ENCODE measurements at places on chromosomes 11 and 22.
A peak's percentile ranks its signal among the peaks of the same experiment; 100 is the strongest.

DNA sequence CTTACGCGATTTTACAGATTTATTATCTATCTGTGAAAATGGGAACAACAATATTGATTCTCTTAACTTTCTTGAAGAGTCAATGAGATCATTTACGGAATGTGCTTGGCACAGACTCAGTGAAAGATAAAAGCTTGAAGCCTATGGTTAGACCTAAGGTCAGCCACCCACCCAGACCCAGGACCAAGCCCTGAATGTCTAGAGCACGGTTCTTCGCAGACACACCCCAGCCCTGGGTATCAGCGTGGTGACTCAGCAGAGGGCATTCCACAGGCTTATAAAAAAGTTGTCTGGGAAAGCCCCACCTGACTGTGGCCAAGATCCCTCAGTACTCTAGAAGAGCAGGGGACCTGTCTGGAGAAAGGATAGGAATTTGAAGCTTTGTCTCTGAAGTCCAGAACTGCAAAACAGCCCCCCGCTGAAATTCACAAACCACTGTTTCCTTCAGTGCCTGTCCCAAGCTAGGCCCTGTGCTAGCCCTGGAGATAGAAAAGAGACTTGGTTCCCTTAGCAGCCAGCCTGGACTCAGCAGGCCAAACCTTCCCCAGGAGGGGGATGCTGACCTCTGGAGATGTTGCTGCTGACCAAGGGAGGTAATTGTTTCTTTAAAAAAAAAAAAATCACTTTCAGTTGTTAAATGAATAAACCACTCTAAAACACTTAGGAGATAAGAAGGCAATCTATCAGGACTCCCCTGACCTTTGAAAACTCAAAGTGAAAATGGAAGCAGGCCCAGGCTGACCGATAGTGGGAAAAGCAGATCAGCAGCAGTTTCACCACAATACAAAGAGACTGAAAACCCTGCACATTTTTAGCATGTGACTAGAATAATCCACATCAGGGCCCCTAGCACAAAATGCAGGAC lies 114.0 kb downstream of the ABTB2 start:
- peak; percentile 43 for DNase-seq

GRCh38 chr11:22177186-22177585 lies 15.7 kb upstream of the ANO5 start:
- DNase-seq: no peak

DNA sequence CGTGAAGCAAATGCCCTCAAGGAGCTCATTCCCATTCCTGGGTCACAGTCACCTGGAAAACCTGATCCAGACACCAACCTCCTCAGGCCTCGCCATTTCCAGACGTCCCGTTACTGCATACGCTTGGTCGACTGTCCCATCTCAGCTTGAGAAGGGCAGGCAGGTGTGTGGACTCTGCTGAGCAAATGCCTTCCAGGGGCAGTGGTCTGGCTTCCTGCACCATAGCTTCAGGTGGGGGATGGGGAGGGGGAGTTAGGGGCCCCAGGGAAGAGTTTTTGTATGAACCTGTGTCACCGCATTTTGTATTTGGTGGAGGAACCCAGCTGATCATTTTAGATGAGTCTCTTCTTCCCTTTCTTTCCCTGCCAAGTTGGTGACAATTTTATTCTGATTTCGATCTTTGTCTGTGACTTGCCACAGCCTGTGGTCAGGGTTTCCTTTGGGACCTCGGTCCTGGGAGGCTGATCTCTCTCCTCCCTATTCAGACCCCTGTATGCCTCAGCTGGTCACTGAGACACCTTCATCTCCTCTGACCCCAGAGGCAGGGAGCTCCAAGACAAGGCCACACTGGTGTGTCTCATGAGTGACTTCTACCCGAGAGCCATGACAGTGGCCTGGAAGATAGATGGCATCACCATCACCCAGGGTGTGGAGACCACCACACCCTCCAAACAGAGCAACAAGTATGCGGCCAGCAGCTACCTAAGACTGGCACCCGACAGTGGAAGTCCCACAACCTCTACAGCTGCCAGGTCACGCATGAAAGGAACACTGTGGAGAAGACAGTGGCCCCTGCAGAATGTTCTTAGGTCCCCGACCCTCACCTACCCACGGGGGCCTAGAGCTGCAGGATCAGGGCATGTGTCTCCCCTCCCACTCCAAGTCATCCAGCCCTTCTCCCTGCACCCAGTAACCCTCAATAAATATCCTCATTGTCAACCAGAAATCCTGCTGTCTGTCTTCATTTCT lies 22.9 kb downstream of the IGLL5 start:
- no peak for DNase-seq

- no peak for DNase-seq
These were observed 14.0 kb downstream of the VPS37C start for GRCh38 chr11:61147271-61147670.

DNA sequence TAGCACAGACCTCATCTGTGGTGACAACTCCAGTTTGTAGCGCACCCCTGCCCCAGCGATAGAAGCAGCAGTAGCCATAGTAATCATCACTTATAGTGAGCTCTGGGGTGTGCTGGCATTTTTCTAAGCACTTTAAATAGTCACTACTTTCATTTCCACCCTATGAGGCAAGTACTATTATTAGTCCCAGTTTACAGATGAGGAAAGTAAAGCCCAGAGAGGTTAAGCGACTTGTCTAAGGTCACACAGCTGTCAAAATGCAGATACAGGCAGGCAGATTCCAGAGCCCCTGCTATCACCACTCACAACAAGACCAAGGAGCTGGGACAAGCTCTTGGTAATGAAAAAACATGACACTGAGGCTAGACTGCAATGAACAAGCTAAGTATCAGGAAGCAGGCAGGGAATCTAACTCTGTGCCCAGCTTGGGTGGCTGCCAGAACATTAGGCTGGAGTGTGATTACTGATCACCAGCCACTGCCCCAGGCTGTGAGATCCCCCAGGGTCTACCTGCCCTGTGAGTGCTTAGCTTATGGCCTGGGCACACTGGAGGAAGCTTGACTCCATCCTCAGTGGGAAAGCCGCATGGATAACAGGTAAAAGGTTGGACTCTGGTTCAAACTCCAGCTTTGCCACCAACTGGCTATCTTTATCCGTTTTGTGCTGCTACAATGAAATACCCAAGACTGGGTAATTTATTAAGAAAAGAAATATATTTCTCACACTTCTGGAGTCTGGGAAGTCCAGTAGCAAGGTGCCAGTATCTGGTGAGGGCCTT lies 561.1 kb downstream of the MN1 start:
- no peak for DNase-seq

DNA sequence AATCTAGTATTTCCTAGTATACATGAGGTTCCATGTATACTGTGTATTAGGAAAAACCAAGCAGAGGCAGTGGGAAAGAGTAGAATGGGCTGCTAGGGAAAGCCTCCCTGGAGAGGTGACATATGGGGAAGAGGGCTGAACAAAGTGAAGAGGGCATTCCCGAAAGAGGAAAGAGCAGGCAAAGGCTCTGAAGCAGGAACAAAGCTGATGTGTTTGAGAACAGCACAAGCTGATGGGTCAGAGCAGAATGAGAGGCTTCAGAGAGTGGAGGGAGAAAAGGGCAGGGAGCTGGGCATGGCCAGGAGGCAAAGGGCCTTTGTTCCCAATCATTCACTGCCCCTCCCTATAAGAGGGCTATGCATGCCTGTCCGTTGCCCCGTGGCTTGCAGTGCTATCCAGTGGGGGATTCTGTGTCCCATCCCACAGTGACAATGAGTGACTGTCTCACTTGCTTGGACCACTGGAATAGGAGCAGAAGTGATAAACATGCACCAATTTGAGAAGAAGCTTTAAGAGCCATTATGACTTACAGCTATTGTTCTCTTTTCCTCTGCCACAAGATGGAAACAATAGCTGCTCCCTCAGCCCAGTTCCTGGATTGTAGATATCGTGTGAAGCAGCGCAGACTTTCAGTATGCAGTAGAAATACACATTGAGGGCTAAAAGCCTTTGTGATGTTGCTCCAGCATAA lies 39.6 kb downstream of the GALNT18 start:
- no peak for DNase-seq

GRCh38 chr11:12430351-12430750 lies 53.0 kb downstream of the PARVA start:
- no peak for DNase-seq

GRCh38 chr11:47354913-47355282 lies 2.4 kb upstream of the MYBPC3 start:
- no peak for DNase-seq

DNA sequence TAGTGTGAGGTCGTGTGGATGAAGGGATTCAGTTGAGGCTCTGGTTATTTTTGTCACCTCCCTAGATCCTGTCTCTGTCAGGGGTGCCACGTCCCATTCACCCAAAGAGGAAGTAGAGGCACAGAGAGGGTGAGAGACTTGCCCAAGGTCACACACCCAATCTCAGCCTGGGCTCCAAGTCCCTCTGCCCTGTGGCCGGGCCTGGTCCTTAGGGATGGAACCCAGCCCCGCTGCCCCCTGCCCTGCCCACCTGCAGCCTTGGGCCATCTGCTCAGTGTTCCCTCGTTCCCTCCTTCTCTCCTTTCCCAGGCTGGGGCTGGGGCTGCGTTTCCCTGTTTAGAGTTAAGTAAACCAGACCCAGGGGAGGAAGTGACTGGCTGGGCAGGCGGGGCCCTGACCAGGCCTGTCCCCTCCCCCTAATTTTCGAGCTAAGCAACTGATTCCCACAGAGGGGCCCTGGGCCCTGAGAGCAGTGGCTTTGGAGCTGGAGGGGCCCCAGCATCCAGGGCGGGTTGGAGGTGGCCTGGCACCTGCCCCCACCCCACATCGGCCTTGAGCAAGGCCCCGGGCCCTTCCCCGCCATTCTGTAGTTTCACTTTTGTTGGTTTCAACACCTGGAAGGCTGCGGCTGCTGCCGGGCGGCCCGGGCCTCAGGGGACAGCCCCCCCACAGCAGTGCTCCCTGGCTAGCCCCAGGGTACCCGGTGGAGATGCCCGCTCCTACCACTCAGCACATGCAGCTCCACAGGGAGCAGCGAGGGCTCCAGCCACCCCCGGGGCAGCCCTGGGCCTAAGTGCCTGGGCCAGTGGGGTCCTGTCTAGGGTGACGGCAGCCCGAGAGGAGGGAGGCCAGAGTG lies 1.5 kb downstream of the TCIRG1 start:
- peak; percentile 71 for DNase-seq

DNA sequence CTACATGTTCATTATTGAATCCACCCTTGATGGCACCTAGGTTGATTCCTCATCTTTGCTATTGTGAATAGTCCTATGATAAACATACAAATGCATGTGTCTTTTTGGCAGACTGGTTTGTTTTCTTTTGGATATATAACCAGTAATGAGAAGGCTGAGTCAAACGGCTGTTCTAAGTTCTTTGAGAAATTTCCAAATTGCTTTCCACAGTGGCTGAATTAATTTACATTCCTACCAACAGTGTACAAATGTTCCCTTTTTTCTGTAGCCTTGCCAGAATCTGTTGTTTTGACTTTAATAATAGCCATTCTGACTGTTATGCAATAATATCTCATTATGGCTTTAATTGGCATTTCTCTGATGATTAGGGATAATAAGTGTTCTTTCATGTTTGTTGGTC lies 184.9 kb downstream of the CASP12 start:
- DNase-seq: no peak

GRCh38 chr11:79507706-79508105 lies 66.9 kb upstream of the TENM4 start:
- DNase-seq: no peak

DNA sequence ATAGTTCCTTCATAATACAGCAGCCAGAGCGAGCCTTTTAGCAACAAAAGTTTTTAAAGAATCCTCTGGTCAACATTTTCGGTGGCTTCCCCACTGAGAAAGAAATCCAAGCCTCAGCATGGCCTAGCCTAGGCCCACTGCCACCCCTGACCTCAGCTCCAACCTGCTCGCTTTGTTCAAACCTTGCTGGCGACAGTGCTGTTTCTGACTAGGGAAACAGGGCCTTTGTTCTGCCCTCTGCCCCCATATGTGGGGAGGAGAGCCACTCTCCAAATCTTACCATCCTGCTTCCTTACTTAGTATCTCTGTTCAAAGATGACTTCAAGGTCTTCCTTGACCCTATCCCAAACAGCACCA lies 95.8 kb downstream of the CCDC83 start:
- DNase-seq: no peak

- DNase-seq: no peak
These were observed 22.7 kb upstream of the YPEL1 start for GRCh38 chr22:21758091-21758864.

GRCh38 chr22:17678817-17679385 lies 40.3 kb downstream of the BCL2L13 start:
- no peak for DNase-seq

- DNase-seq: no peak
These were observed 4.3 kb downstream of the DGKZ start for GRCh38 chr11:46351606-46352005.

DNA sequence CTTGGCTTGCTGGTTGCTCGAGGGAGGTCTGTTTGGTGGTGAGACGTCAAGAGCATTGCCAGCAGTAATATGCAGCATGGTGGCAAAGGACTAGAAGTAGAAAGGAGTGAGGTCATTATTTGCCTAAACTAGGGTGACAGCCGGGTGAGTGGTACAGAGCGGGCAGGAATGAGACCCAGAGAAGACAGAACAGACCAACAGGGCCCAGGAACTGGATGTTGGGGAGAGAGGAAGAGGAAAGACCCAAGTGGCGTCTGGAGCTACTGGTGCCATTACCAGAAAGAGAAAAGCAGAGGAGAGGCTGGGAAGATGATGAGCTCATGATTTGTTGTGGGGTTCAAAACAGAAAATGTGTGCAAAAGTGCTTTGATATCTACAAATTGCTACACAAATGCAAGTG lies 158.7 kb downstream of the ENTHD1 start:
- no peak for DNase-seq

DNA sequence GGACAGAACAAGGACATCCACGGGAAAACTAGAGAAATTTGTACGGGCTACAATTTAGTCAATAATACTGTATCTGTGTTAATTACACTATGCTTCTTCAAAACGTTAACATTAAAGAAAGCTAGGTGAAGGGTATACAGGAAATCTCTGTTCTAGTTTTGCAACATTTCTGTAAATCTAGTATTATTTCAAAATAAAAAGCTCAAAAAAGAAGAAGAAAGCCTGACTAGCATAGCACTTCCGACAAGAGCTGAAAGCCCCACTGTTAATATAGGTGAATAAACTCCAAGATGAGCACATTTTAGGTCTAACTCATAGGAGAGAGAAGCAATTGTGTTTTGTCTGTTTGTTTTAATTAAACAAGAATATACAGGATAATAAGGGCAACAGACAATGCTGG lies 299.7 kb downstream of the TTC28 start:
- DNase-seq: no peak
